AG20443 (cell line): ENCODE measurements at places on chromosomes 3 and 15.
A peak's percentile ranks its signal among the peaks of the same experiment; 100 is the strongest.

DNA sequence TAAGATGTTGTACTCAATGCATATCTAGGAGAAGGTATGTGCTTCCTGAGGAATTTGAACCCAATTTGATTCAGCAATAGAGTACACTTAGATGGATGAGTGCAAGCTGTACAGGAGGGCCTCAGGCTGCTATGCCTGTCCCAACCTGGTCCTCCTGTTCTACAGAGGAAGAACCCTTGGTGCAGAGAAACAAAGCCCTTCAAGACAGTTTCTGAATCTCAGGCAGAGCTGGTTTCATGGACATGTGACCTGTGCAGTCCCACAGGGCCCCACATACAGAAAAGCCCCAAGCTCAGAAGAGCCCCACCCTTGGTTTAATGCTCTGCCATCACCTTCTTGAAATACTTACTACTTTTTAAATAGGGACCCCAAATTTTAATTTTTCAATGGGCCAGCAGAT is 15.3 kb downstream of the FOXP1 start:
- no peak for DNase-seq

DNA sequence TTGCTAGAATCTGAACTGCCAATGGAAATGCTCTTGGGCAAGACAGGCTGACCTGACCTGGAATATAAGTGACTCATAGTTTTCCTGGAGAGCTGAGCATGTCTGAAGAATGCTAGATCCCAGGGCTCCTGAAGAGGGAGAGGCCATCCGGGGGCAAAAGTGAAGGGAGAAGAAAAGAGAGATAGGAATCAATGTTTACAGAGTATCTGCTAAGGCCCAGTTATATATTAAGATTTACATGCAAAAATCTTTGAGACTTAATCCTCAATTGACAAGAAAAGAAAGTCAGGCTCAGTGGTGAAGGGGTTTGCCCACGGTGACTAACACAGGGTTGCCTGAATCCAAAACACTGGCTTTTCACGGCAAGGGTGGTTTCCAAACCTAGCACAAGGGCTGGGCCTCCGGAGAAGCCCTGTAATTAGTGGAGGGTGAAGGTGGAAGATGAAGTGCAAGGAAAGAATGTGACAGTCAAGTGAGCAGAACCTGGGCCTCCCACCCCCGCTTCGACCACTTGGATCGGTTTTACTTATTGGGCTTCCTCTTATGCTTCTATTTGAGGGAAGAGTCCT is 91.7 kb upstream of the FGF12 start:
- DNase-seq = peak; percentile 82

GRCh38 chr3:43582866-43583265 is 38.9 kb downstream of the ANO10 start:
- no peak for DNase-seq

GRCh38 chr15:57340682-57341259 is 35.5 kb upstream of the CGNL1 start:
- DNase-seq = peak; percentile 68

DNA sequence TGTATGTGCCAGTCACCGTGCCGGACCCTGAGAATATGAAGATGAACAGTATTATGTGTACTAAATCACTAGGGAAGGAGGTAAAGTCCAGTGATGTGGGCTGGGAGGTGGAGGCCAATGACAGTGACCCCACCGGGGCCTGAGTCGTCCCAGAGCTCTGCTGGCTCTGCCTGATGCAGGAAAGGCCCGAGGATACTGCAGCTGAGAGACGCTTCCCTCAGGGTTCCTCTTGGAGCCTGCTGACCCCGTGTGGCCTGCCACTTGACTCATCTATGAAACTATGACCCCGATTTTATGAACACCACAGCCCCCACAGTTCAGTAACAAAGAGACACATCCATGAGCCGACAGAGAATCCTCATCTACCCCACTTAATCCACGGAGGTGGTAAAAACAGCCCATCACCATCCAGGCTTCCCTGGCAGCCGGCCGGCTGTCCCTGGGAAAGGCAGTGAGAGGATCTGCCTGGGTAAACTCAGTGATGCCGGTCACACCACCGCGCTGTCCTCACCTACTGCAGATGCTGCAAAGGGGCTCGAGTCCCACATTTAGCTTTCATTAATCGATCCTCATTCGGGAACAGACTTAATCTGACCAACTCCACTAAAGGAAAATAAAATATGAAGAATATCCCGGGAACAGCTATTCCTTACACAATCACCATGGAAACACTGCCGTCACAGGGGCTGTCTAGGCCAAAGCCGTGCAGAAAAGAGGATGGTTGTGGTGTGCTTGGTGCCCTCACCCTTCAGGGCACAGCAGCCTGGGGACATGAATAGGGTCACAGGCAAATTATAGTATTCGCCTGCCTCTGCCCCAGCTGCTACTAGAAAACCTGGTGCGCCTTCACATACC is 82.9 kb downstream of the ARRDC4 start:
- DNase-seq = no peak

- no peak for DNase-seq
These were observed 93.8 kb upstream of the RASGRP1 start for GRCh38 chr15:38658431-38658830.

DNA sequence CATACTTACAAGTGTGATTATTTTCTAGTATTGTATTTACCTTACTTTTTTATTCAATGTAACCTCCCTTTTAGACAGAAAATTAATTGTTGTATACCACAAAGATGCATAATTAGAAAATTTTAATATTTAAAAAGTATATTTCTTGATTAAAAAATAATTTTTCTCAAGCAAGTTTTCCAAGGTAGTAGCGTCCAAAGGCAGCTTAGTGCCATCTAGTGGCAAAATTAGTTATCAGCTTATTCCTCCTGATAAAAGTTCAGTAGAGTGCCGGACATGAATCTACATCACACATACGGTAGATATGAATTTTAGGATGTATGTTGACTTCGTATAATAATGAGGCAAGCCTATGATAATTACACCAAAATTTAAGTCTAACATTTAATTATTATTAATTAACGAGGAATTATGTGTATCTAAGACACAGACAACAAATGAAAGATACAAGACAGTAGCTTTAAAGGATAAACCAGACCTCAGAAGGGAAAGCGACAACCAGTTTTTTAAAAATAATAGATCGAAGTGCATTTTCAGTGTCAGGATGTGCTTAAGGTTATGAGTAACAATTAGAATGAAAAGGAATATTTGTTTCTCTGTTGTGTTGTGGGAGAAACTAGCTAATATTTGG is 405.9 kb downstream of the ROBO1 start:
- DNase-seq = peak; percentile 18

GRCh38 chr3:64138656-64139375 is 86.5 kb downstream of the PRICKLE2 start:
- no peak for DNase-seq

- no peak for DNase-seq
These were observed 18.8 kb downstream of the ATP11B start for GRCh38 chr3:182812123-182812522.

DNA sequence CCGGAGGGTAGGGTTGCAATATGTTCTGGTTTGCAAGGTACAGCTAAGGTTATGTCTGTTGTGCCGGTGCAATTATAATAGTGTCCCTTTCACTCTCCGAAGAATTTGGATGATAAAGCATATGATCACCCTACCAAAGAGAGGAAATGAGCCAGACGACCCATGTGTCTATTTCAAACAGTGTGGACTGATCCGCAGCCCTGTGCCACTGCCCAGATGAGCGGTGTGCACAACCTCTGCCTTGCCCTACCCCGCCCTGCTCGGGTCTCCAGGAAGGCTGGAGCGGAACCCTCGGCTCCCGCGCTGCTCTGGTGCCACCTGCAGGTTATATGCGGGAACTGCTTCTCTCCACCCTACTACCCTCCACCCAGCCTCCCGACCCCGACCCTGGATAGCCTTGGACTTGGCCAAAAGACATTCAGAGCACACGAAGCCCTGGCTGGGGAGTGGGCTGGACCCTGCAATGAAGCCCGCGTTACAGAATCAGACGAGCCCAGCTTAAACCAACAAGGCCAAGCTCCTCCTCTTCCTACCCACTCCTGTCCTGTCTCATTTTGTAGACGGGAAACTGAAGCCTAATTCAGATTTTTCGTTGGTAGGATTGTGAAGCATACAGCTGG is 68.4 kb upstream of the CHRNB4 start:
- DNase-seq = peak; percentile 83

- DNase-seq = no peak
These were observed 322.4 kb upstream of the SLCO3A1 start for GRCh38 chr15:91530956-91531582.

DNA sequence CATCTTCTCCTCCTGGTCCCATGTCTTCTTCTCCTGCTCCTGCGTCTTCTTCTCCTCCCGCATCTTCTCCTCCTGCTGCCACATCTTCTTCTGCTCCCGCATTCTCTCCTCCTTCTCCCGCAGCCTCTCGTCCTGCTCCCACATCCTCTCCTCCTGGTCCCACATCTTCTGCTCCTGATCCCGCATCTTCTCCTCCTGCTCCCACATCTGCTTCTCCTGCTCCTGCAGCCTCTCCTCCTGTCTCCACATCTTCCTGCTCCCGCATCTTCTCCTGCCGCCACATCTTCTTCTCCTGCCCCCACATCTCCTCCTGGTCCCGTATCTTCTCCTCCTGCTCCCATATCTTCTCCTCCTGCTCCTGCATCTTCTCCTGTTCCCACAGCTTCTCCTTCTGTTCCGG is 6.4 kb downstream of the GOLGA6L2 start:
- DNase-seq = no peak

DNA sequence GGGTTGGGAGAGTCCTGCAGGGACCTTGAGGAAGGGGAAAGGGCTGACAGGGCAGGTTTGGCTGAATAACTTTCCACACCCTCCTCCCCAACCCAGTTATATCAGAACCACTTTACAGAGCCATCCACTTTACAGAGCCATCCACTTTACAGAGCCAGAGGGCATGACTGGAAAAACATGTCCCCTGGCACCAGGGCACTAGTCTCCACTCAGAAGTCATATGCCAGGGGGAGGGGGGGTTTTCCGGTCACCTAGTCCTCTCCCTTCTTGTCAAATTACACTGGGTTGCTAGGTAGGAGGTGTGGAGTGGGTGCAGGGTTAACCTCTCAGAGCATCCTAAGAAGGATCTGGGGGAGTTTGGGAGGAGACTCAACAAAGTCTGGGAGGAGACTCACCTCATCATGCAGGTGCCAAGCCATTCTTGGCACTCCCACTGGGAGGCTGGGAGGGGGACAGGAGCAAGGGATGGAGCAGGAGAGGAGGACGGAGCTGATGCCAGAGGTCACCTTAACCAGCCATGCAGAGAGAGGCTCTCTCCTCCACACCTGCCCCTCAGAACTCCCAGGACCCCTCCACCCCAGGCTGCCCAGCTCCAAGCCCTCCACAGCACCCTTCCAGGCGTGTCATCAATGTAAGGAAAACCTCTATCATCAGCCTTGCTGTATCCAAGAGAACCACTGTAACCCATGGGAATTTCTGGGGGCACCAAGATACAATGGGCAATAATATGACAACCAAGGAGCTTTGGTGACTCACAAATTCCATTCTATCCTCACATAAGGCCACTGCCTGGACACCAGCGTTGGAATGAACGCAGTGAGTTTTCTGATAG is 1.7 kb downstream of the LRRC2 start:
- DNase-seq = peak; percentile 47

- peak; percentile 25 for DNase-seq
These were observed 78.1 kb upstream of the LMOD3 start for GRCh38 chr3:69200384-69201068.

DNA sequence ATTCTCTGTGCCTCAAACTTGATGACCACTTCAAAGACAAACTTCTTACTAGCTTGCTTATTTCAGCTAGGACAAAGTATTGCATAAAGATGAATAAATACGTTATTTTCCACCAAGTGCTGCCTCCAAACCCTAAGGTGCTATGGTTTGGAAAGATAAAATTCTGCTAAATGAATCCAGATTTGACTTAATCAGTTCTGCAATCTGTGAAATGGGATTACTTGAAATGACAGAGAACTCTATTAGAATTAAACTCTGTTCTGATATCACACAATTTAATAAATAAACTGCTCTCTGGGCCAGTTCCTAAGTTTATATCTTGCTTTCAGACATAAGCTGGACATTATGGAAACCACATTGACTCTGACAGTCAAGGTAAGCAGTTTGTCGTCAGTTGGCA is 338.8 kb upstream of the SEMA6D start:
- no peak for DNase-seq

DNA sequence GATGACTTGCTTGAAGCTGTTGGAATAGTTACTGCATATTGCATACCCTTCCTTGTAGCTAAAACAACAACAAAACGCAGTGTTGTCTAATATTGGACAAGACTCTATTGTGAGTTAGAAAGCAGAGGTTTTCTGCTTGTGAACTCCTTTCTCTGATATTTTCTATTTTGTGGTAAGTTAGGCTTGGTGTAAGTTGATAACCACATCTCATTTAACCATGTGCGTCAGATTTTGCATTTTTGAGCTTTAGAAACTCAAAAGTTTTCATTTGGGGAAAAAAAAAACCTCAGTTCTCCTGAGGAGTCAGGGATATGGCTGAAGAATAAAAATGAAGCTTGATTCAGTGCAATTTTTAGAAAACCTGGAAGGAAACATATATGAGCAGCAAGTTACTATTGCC is 1.5 kb downstream of the ARIH1 start:
- no peak for DNase-seq

- DNase-seq = peak; percentile 51
These were observed 129.4 kb downstream of the PGPEP1L start for GRCh38 chr15:98878172-98878571.

GRCh38 chr3:61268644-61269043 is 17.4 kb upstream of the FHIT start:
- no peak for DNase-seq

DNA sequence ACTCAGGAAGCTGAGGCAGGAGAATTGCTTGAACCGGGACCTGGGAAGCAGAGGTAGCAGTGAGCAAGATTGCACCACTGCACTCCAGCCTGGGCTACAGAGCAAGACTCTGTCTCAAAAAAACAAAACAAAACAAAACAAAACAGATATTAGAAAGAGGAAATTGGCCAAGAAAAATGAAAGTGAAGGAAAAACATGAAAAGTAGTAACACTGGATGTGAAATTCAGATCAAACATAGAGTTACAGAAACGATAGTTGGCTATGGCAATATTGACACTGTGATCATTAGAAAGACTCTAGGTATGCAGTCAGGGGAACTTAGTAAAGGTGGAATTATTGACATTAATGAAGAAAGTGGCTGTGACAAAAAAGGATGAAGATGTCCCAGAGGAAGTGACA is 13.2 kb upstream of the TIPARP start:
- DNase-seq = no peak

- no peak for DNase-seq
These were observed 101.7 kb upstream of the ZNF717 start for GRCh38 chr3:75886971-75887526.

DNA sequence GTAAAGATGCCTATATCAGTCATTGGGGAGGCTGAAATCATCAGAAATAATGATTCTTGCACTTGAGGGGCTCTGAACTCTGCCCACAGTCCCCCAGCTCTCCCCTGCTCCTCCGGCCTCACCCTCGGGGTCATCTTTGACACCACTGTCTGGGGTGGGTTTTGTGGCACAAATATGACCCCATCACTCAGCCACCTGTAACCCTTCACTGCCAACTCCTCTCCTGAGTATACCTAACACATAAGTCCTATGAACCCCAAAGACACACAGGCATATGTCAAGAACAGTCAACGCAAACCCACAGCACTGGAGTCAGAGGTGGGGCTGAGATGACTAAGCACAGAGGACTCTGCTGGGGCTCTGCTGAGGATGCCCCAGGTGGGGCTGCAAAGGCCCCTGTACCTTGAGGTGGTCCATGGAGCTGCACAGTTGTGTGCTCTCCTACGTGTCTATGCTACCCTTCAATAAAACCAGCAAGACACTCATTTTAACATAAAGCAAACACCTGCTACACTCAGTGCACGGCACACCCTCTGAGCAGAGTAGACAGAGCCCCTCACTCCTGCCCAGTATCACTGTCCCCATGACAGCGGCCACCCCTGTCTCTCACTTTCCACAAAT is 29.9 kb downstream of the SLC41A3 start:
- DNase-seq = no peak

GRCh38 chr15:25742776-25743547 is 120.2 kb downstream of the ATP10A start:
- no peak for DNase-seq
